ENCODE measurements at places on chromosomes 5 and 9.

GRCh38 chr5:73544429-73545402 is 20.7 kb downstream of the ANKRA2 start:
- DNase-seq = no peak

- DNase-seq = no peak
Measured at GRCh38 chr9:16718952-16719351, 151.5 kb downstream of the BNC2 start.

- DNase-seq = no peak
Measured at GRCh38 chr9:93826209-93826608, 128.9 kb downstream of the BARX1 start.

- DNase-seq = no peak
Measured at GRCh38 chr5:83000428-83000827, 76.8 kb downstream of the TMEM167A start.

- no peak for DNase-seq
Measured at GRCh38 chr5:105968981-105969380, 1701.8 kb downstream of the EFNA5 start.

GRCh38 chr9:91345978-91346377 is 15.7 kb downstream of the AUH start:
- DNase-seq = no peak

DNA sequence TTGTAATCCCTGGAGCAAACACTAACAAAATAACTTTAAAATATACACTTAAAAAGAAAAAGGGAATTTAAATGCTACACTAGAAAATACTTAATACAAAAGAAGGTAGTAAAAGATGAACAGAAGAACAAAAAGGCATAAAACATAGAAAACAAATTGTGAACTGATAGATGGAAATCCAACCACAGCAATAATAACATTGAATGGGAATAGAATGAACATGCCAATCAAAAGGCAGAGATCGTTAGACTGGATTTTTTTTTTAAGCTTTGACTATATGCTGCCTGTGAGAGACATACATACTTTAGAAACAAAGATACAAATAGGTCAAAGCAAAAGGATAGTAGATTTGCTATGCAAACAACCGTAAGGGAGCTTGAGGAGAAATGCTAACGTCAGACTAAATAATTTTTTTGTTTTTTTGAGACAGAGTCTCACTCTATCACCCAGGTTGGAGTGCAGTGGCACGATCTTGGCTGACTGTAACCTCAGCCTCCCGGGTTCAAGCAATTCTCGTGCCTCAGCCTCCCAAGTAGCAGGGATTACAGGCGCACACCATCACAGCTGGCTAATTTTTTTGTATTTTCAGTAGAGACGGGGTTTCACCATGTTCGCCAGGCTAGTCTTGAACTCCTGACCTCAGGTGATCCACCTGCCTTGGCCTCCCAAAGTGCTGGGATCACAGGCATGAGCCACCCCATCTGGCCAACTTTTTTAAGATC is 6.5 kb downstream of the ABO start:
- no peak for DNase-seq

- DNase-seq = no peak
Measured at GRCh38 chr5:154237376-154237743, 46.8 kb downstream of the GALNT10 start.

DNA sequence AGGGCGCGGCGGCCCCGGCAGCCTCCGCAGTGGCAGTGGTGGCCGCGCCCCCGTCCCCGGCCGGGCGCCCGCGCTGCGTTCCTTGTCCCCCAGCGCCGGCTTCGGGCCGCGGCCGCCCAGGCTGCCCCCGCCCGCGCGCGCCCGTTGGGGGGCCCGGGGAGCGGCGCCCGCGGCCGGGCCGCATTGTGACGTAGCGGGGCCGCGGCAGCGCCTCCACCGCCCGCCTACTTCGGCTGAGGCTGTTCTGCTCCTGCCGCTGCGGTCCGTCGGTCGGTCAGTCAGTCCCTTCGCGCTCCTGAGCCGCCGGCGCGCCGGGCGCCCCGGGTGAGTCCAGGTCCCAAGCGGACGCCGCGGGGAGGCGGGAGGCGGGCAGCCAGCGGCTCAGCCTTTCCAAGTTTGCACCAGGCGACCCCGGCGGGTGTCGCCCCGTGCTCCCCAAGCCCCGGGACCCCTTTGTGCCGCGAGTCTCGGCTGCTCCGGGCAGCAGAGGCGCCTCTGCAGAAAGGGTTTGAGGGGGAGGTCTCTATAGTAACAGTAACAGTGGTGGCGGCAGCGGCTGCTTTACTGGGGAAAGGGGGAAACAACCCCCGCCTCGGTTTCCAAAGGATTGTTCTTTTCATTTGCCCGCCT is at the start of gene SNCAIP:
Gene SNCAIP (plus strand): TSS at position 277 of the 630 bp plus-strand sequence. CDS start 78,898 bp downstream, outside the sequence.
- no peak for DNase-seq

DNA sequence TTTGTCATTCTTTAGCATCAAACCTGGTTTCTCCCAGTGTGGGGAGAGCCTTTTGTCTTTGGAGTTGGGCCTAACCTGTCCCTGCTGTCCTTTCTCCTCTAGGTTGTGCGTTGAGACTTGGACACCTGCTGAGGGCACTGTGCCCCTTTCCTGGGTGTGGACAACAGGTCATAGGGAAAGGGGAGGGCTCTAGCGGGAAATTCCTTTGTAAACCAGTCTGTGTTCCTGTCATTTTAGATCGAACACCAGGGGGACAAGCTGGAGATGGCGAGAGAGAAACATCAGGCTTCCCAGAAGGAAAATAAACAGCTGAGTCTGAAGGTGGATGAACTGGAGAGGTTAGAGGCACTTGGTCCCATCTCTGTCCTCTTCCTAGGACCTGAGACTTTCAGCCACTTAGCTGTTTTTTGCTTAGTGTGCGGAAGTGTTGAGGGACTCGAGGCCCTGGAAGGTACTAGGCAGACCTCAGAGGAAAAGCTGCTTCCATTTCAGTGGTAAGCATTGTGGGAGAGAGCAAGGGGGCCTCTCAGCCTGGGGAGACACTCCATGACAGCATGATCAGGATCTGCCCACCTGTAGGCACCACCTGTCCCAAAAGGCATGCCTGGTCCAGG is 8.6 kb upstream of the GLE1 start:
- DNase-seq = no peak

- no peak for DNase-seq
Measured at GRCh38 chr5:143117821-143118220, 285.7 kb downstream of the NR3C1 start.

DNA sequence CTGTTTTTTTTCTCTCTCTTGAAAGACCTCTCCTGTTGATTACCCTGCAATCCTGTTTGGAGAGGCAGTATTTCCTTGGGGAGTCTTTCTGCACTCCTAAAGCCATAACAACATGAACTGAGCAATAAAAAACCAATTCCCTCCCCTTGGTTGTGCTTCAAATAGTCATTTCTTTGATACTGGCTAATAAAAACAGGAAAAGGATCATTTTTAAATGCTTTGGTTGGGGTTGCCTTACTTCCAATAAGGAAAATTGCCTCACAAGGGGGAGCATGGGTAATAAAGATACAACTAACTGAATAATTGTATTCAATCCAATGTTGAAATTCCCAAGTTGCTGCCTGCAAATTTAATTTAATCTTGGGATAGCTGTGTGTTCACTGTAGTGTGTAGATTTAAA is 13.9 kb downstream of the FBXL7 start:
- no peak for DNase-seq

DNA sequence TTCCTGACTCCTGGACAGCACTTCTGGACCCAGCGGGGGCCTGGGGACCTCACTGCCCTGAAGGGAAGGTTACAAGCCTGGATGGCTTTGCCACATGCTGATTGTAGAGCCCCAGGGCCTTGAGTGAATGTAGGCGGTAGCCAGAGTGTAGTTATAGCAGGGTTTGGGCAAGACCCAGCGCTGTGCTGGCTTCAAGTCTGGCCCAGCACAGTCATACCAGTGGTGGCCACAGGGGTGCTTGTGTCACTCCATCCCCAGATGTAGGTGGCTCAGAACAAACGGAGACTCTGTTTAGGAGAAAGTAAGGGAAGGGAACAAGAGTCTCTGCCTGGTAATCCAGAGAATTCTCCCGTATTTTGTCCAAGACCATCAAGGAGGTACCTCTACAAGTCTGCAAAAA is 84.6 kb downstream of the STARD4 start:
- no peak for DNase-seq

DNA sequence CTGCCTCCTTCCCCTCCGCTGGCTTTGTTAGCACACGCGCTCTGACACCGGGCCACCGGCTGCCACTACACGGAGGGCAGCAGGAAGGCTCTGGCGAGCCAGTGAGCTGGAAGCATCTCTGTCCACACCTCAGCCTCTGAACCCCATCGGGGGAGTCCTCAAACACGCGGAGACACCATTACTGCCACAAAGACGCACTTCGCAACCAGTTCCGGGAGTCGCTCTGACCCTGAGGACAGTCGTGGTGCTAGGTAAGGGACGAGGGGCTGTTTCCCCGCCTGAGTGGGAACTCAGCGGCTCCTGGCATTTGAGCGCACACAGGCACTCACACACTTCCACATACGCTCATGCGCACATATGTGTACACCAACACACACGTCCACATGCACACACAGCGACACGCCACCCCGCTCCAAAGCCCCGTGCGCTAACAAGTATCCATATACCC is 160.0 kb downstream of the C9orf152 start:
- no peak for DNase-seq

DNA sequence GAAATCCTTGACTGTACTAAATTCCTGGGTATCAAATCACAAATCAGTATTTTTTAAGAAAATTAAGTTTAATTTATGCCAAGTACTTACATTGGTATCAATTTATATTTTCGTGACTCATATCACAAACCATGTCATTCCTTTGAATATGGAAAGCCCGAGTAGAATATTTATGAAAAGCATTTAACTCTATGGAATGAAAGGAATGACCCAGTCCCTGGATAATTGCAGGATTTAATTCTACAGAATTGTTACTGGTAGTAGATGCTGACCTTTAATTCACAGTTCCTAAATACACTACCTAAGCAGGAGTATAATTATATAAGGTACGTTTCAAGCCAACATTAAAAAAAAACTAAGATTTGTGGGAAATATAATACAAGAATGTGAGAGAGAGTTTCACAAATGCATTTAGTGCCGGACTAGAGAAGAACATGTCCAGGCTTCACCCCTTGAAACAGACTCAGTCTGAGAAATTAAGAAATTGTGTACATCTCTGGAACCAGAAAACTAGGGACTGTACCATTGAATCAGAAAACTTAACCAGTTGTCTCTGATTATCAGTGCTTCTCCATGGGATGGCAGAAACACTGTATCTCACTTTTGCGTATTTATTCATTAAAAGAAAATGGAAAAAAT is 28.5 kb upstream of the PLPPR1 start:
- no peak for DNase-seq

- DNase-seq = no peak
Measured at GRCh38 chr9:108323615-108324014, 532.2 kb downstream of the ACTL7B start.

DNA sequence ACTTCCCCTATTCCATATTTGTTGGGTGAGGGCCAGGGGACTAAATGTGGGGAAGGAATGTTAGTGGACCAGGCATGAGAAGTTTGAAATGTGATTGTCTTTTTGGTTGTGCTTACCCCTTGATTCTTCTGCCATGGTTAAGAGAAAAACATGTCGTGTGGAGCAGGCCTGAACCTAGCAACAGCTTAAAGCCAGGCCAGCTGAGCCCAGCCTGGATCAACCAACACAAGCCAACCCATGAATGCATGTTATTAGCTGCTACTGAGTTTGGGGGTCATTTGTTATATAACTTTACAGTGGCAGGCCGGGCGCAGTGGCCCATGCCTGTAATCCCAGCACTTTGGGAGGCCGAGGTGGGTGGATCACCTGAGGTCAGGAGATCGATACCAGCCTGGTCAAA is 52.4 kb upstream of the TRIO start:
- DNase-seq = no peak

GRCh38 chr5:90612919-90613318 is 54.3 kb downstream of the ADGRV1 start:
- DNase-seq = no peak

DNA sequence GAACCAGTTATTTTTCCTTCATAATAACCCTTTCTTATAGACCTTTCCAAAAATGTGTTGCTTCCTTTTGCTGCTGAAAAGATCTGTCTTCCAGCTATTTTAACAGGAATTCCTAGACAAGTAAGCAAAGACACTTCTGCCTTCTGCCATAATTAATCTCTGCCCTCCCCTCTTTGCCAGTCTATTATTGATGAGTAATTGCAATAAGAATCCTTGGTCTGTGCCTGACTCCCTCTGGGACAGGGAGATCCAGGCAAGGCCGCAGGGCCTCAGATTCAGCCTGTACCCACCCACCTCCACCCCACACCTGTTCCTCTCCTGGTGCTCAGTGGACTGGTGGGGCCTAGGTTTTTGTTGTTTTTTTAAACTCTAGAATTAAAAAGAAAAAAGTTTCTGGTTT is 8.3 kb downstream of the FOXD1 start:
- DNase-seq = no peak

- DNase-seq = no peak
Measured at GRCh38 chr5:75985077-75985476, 98.1 kb upstream of the SV2C start.

DNA sequence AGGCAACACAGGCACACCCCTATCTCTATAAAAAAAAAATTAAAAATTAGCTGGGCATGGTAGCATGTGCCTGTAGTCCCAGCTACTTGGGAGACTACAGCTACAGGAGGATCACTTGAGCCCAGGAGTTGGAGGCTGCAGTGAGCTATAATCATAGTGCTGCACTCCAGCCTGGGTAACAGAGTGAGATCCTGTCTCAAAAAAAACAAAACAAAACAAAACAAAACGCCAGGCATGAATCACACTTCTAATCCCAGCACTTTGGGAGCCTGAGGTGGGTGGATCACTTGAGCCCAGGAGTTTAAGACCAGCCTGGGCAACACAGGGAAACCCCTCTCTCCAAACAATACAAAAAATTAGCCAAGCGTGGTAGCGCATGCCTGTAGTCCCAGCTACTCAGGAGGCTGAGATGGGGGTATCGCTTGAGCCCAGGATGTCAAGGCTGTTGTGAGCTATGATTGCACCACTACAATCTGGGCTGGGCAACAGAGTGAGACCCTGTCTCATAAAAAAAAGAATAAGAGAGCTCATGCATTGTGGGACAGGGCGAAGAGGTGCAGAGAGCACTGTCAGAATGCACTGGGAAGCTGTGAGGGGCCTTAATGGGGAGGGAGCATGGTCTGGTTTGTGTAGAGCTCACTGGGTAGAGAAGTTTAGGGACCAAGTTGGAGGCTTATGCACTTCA is 8.4 kb upstream of the SAP30L start:
- no peak for DNase-seq
